Thymus (tissue), 14 donors: ENCODE measurements at places on chromosomes 4 and X. TPM values are rescaled to one million over a fixed set of nuclear protein-coding genes. Genes with fewer than 3 reads are reported as not detected.

GRCh38 chr4:118270492-118270891, 82.3 kb downstream of the PRSS12 start:
- H3K27me3 ChIP-seq, result no peaks in the 10 kb centered on the region
- H3K4me3 ChIP-seq, result no peak overlapping the region
- no peaks in the 10 kb centered on the region for H3K4me1 ChIP-seq
- H3K36me3 ChIP-seq, result no peaks in the 10 kb centered on the region
- peak; percentile 54 for DNase-seq
- H3K27ac ChIP-seq, result no peak overlapping the region

Gene ADAM29
- not detected for total RNA-seq

- H3K4me3 ChIP-seq, result no peak overlapping the region
- DNase-seq, result no peak
- H3K36me3 ChIP-seq, result no peaks in the 10 kb centered on the region
Observed at GRCh38 chrX:45435481-45435880, 234.8 kb upstream of the DIPK2B start.

DNA sequence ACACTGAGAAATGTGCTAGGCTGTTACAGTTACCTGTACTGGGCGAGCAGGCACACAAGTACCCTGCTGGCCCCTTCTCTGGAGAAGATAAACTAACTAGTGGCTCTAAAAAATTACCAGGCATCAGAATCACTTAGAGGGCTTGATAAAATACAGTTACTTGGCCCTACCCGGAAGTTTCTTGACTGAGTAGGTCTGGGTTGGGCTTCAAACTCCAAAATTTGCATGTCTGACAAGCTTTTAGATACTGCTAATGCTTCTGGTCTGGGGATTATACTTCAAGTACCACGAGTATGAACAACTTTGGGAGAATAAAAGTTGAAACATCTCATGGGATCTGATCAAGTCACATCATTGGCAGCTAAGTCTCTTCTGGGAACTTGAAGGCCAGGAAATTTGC, 30.8 kb downstream of the CEP135 start:
- H3K4me1 ChIP-seq, result no peaks in the 10 kb centered on the region
- H3K27me3 ChIP-seq, result no peaks in the 10 kb centered on the region
- no peak overlapping the region for H3K4me3 ChIP-seq
- H3K36me3 ChIP-seq, result peaks cover 54% of the 10 kb centered on the region
- DNase-seq, result no peak

DNA sequence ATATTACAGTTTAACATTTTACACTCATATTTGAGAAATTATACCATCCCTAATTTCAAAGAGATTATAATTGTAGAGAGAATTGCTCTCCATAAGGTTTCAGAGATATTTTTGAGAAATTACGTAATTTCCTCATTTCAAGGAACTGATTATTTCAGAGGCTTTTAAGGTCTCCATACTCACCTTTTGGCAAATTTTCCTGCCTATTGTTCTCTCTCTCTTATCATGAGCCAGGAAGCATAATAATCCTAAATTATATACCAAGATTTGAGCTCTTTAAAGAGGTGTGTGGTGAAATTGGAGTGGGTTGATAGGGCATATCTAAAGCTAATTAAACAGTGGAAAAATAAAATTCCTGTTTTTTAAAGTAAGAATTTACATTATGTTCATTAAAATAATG, 248.9 kb upstream of the FTHL17 start:
- no peaks in the 10 kb centered on the region for H3K27me3 ChIP-seq
- no peaks in the 10 kb centered on the region for H3K36me3 ChIP-seq
- DNase-seq, result no peak
- no peak overlapping the region for H3K4me3 ChIP-seq
- H3K27ac ChIP-seq, result no peak overlapping the region
- H3K4me1 ChIP-seq, result no peaks in the 10 kb centered on the region

GRCh38 chr4:109465069-109465468, 31.5 kb downstream of the SEC24B start:
- no peaks in the 10 kb centered on the region for H3K4me1 ChIP-seq
- no peaks in the 10 kb centered on the region for H3K27me3 ChIP-seq
- no peak for DNase-seq
- no peak overlapping the region for H3K4me3 ChIP-seq
- H3K36me3 ChIP-seq, result peaks cover 53% of the 10 kb centered on the region

GRCh38 chr4:176451443-176451842, 131.7 kb downstream of the SPCS3 start:
- H3K4me3 ChIP-seq, result no peak overlapping the region
- H3K4me1 ChIP-seq, result no peaks in the 10 kb centered on the region
- DNase-seq, result no peak
- H3K27me3 ChIP-seq, result no peaks in the 10 kb centered on the region
- no peak overlapping the region for H3K27ac ChIP-seq

DNA sequence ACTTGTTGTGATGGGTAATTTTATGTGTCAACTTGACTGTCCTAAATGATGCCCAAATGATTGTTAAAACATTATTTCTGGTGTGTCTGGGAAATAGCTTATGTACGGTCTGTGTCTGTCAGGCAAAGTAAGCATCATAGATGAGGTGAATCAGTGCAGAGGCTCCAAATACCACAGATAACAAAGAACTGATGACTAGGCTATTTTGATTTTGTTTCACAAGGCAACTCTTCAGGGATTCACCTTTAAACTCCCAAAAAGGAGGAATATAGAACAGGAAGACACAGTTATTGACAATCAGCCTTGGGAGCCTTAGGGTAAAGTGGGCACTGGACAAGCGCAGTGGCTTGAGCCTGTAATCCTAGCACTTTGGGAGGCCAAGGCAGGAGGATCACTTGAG, 290.7 kb downstream of the PCDH10 start:
- H3K36me3 ChIP-seq, result no peaks in the 10 kb centered on the region
- H3K4me3 ChIP-seq, result no peak overlapping the region
- DNase-seq, result no peak

GRCh38 chr4:104205116-104205515, 289.6 kb downstream of the CXXC4 start:
- H3K27me3 ChIP-seq, result no peaks in the 10 kb centered on the region
- H3K27ac ChIP-seq, result no peak overlapping the region
- no peaks in the 10 kb centered on the region for H3K4me1 ChIP-seq
- DNase-seq, result no peak
- H3K4me3 ChIP-seq, result no peak overlapping the region

- no peaks in the 10 kb centered on the region for H3K36me3 ChIP-seq
- no peaks in the 10 kb centered on the region for H3K27me3 ChIP-seq
- no peak overlapping the region for H3K27ac ChIP-seq
Observed at GRCh38 chr4:67071641-67072040, 473.7 kb downstream of the CENPC start.

DNA sequence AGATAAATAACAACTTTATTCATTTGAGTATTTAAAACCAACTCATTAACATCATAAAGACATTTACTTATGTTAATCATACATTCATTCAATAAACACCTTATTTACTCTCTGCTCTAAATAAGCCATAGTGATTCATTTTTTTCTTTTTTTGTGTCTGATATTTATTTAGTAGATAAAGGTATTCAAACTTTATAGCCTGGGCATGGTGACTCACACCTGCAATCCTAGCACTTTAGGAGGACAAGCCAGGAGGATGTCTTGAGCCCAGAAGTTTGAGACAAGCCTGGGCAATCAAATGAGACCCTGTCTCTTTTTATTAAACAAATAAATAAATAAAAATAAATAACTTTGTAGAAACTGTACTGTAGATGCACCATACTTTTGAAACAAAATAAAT, 771.3 kb upstream of the PCDH7 start:
- H3K4me3 ChIP-seq, result no peak overlapping the region
- no peaks in the 10 kb centered on the region for H3K4me1 ChIP-seq
- H3K36me3 ChIP-seq, result no peaks in the 10 kb centered on the region
- no peak overlapping the region for H3K27ac ChIP-seq

- no peaks in the 10 kb centered on the region for H3K4me1 ChIP-seq
- no peak for DNase-seq
- H3K27me3 ChIP-seq, result no peaks in the 10 kb centered on the region
- H3K4me3 ChIP-seq, result no peak overlapping the region
- no peak overlapping the region for H3K27ac ChIP-seq
- no peaks in the 10 kb centered on the region for H3K36me3 ChIP-seq
Observed at GRCh38 chr4:36709991-36710390, 428.6 kb downstream of the DTHD1 start.

Gene PLAC1
- 0.24 TPM for total RNA-seq
